Common myeloid progenitor, CD34-positive (primary cell): ENCODE measurements at places on chromosomes 1 and 21.

DNA sequence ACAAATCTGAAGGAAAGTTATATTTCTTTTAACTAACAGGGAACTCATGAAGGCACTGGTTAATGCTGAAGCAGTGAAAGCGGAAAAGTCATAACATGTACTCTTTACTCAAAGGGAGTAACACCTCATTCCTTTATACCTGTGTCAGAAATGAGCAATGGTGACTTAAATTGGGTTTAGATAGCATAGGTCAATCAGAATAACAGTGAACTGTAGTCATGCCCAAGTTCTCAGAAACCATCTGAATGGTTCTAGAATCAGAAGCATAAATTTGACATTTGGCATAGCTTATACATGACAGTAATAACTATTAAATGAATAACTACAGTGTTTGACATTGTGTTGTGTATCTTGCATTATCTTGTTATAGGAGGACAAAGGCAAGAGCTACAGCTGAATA is 382.0 kb downstream of the NUF2 start:
- no peaks in the 10 kb centered on the region for H3K27me3 ChIP-seq
- DNase-seq, result no peak
- H3K4me1 ChIP-seq, result no peaks in the 10 kb centered on the region
- H3K27ac ChIP-seq, result no peak overlapping the region

- no peak overlapping the region for H3K27ac ChIP-seq
- H3K27me3 ChIP-seq, result no peaks in the 10 kb centered on the region
- DNase-seq, result no peak
- H3K4me3 ChIP-seq, result no peak overlapping the region
- peaks cover 18% of the 10 kb centered on the region for H3K4me1 ChIP-seq
Observed at GRCh38 chr21:38861056-38861455, 55.3 kb downstream of the ETS2 start.

DNA sequence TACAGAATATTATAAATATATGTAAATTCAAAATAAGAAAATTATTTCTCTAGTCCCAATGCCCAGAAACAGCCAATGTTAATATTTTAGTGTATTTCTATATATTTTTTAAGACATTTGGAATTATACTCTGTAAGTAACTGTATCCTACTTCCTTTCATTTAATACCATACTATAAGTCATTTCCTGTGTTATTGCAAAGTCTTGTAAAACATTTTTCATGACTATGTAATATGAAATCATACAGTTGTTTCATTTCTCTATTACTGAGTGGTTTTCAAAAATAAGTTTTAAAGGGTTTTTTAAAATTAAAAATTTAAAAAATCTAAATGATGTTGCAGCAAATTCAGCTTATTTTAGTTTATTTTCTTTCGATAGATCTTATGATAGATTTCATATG is 2.0 kb downstream of the RNASEL start:
- no peak for DNase-seq
- H3K27ac ChIP-seq, result no peak overlapping the region
- peaks cover 4% of the 10 kb centered on the region for H3K36me3 ChIP-seq
- no peaks in the 10 kb centered on the region for H3K27me3 ChIP-seq
- no peak overlapping the region for H3K4me3 ChIP-seq

DNA sequence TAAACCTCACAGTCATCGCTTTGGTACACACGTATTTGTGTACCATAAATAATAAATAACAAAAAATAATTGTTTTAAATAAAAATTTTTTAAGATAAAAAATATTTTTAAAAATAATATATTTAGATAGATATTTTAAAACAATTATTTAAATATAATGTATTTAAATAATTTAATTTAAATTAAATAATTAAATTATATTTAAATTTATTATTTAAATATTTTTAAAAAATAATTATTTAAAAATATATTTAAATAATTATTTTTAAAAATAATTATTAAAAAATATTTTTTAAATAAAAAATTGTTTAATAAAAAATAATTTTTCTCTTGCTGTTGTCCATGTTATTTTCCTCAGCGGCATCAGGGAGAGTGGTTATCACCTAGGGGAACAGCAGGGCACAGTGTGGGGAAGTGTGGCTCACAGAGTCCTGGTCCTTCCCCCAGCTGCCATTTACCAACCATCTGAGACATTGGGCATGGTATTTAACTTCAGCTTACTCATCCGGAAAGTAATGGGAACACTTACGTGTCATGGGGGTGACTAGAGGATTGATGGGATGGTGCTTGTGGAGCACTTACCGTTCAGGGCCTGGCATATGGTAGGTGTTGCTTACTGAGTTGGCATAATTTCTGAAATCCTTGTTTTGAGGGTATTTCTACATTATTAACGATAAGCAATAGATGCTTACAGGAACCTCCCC is 92.9 kb upstream of the TSPAN2 start:
- no peaks in the 10 kb centered on the region for H3K4me1 ChIP-seq
- H3K27me3 ChIP-seq, result no peaks in the 10 kb centered on the region
- no peak for DNase-seq
- H3K4me3 ChIP-seq, result no peak overlapping the region
- H3K27ac ChIP-seq, result no peak overlapping the region
